ENCODE measurements at places on chromosomes 4 and X.
A peak's percentile ranks its signal among the peaks of the same experiment; 100 is the strongest.

DNA sequence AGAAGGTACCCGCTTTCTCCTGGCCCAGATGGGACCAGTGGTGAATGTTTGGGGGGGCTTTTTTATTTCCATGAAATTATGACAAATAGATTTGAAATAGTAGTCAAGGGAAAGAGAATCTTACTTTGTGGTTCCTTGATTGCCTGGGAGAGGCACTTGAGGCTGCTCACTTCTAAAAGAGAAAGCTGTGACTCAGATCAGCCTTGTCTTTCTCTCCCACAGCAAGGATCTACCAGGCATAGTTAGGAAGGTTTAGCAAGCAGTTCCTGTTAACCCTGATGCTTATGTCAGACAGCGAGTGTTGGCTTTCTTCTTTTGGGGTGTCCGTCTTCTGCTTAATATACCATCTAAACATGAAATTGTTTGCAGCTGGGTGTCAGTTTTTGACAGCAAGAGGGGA is 114.5 kb downstream of the TSPAN7 start:
- DNase-seq: no peak

DNA sequence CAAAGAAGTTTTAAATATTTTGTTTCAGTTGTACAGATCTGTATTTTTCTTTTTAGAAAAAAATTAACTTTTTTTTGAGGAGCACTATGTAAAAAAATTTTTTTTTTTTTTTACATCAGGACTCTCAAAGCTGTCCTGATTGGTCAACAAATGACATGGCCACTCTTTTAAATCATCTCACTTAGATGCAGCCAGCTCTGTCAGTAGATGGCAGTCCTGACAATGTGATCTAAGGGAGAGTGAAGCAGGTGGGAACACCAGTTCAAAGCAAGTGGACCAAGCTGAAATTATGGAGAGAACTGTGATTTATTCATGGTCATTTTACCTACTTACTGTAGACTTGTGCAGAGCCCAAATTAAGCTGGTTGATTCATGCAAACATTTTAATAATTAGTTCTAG is 174.7 kb upstream of the GPRIN3 start:
- DNase-seq: peak; percentile 20

GRCh38 chr4:1183985-1184773 is 11.8 kb upstream of the SPON2 start:
- no peak for DNase-seq

DNA sequence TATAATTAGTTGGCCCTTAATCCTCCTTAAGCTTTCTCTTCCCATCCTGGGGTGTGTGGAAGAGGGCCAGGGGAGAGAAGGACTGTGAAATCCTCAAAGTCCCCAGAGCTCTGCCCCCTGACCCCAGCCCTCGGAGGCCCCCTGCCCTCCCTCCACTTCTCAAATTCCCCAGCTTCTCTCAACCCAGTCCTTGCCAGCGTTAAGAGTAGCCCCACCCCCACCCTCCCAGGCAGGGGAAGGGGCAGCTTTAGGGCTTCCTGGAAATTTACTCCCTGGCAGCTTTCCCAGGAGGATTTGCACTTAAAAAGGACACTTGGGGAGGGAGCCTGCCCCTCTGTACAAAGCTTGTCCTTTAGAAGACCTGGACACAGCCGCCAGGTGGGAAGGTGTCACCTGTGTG is 11.8 kb upstream of the CD40LG start:
- DNase-seq: peak; percentile 32

DNA sequence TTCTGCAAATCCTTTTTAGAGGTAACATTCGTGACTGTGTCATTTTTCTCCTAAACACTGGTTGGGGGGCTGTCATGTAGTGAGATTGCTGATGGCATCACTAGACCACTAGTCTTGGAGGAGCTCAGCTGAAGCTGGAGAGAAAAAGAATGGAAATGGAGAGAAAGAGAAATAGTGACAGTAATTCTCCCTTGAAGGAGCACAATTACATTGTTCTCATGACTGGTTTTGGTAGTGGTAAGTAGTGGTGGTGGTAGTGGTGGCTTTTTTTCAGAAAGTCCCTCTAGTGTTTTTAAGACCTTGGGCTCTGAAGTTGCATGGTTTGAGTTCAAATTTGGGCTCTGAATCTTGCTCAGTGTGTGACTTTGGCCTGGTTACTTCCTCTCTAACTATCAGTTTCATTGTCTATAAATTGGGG is 99.8 kb downstream of the LARP7 start:
- no peak for DNase-seq

DNA sequence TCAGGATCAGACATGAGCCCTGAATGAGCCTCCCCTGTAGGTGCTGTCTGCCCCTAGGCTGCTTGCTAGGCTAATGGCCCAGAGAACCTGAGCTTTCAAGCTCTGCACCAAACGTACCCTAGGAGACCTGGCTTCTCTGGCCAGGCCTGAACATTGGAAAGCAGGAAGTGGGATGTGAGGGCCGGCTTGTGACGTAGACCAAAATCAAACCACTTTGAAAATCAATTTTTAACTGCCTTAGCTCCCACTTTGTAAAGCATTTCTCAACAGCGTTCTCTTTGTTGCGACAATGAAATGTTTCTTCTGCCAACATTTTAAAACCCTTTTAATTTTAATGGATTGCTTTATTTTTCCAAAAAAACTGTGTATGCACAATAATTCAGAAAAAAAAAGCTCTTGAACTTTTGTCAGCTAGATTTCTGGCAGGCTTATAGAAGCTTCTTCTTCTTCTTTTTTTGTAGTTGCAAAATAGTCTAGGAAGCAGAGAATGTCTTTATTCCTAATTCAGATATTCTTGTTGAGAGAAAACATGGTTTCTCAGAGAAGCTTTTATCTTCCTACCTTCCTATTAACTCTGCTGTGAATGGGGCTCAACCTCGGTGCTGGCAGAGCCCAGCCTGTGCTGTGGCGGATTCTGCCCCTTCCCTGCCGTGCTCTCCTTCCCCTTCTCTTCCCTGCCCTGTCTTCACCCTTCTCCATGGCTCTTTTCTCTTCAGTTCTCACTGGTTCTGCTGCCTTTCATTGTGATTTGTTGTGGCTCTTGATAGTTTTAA is 145.2 kb upstream of the SFRP2 start:
- no peak for DNase-seq

DNA sequence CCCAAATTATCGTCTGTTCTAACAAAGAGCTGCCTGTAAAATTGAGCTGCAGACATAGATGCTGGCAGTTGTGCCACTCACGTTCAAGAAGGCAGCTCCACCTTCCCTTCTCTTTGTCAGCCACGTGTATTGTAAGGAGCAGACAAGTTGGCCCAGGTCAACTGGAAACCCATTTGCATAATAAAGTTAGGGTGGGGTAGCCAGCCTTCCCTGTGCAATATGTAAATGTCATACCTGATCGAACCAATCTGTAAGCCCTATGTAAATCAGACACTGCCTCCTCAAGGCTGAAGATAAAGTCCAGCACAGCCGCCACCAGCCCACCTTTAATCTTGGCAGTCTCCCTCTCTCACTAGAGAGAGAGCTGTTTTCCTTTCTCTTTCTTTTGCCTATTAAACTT is 117.2 kb downstream of the TMEM144 start:
- DNase-seq: peak; percentile 3

GRCh38 chr4:52718123-52718522 is 33.1 kb downstream of the ERVMER34-1 start:
- DNase-seq: no peak

GRCh38 chr4:86443495-86443894 is 83.6 kb upstream of the MAPK10 start:
- no peak for DNase-seq

DNA sequence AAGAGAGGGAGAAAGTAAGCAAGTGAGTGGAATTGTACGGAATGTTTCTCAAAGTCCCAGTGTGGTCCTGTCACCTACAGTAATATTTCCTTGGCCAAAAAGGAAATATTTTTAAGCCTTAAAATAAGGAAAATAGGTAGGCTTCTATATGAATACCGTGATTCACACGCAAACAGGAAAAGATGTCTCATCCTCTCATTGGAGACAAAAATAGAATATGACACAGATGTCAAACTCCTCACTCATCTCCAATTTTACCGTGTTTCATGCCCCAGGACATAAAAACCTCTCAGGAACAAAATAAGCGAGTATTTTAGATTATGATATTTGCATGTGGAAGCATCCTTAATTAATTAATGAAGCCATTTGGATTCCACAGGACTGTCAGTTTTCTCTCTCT is 1269.5 kb downstream of the RAPGEF2 start:
- DNase-seq: no peak

- DNase-seq: no peak
Observed at GRCh38 chr4:143458966-143459365, 54.5 kb upstream of the SMARCA5 start.

GRCh38 chrX:116272322-116272721 is 101.8 kb downstream of the AGTR2 start:
- peak; percentile 1 for DNase-seq

- no peak for DNase-seq
Observed at GRCh38 chr4:33427676-33428075, 2707.5 kb downstream of the PCDH7 start.

DNA sequence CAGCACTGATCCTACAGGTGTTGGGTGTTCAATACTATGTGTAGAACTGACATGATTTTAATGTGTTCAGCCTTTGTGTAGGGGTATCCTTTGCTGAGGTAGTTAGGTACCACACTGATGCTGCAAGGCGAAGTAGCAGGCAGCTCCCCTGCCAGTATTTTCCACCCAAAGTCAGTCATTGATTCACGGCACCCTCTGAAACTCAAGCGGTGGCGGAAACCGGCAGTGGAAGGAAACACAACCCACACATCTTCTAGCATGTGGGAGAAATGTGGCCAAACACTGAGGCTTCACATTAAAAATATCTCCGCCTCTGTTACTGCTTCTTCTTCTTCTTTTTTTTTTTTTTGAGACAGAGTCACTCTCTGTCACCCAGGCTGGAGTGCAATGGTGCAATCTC is 126.3 kb downstream of the AASDH start:
- DNase-seq: no peak

GRCh38 chr4:176549161-176549865 is 229.5 kb downstream of the SPCS3 start:
- no peak for DNase-seq

- no peak for DNase-seq
Observed at GRCh38 chrX:3257471-3257870, 89.0 kb downstream of the MXRA5 start.

DNA sequence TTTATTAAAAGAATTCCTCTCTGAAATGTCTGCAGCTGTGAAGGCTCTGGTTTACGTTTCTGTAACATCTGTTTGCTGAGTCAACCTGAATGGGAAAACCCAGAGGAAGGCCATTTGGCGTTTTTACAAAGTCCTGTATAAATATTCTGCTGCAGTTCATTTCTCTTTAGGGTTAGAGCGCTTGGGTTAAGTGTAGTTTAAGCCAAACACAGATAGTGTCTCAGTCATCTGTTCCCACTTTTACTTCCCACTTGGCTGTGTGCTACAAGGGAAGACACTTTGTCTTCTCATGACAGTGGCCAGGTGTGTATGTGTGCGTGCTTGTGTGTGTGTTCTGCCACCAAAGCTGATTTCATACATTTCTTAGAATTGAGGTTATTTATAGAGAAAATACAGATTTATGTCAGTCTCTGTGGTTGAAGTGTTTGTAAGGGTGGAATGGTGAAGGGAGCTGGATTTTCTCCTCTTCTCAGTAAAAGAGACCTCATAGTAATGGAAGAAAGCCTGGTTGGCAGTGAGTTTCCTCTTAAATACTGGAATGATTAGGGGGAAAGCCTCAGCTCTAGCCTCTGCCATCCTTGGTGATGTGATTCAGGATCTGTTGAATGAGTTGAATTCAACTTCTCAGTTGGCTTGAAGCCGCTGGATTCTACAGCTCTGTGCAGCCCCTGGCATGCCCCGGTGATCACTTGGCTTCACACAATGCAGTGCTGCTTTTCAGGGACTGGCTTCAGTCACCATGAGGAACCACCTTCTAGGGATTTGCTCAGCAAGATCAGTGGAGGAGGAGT is 50.6 kb downstream of the JADE1 start:
- DNase-seq: no peak

DNA sequence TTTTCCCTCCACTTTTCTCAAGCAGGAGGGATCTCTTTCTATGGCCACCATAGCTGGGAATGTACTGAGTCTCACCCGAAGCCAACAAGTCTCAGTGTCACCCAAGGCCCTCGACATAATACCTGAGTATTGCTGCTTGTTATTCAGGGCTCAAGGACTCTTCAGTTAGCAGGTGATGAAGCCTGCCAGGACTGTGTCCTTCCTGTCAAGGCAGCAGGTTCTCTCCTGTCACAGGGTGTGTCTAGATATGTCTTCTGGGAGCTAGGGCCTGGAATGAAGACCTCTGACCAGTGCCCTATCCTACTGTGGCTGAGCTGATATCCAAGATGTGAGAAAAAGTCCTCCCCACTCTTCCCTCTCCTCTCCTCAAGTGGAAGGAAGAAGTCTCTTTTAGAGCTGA is 391.0 kb upstream of the DIPK2B start:
- DNase-seq: no peak

- DNase-seq: no peak
Observed at GRCh38 chr4:175953960-175954521, 111.6 kb upstream of the WDR17 start.

DNA sequence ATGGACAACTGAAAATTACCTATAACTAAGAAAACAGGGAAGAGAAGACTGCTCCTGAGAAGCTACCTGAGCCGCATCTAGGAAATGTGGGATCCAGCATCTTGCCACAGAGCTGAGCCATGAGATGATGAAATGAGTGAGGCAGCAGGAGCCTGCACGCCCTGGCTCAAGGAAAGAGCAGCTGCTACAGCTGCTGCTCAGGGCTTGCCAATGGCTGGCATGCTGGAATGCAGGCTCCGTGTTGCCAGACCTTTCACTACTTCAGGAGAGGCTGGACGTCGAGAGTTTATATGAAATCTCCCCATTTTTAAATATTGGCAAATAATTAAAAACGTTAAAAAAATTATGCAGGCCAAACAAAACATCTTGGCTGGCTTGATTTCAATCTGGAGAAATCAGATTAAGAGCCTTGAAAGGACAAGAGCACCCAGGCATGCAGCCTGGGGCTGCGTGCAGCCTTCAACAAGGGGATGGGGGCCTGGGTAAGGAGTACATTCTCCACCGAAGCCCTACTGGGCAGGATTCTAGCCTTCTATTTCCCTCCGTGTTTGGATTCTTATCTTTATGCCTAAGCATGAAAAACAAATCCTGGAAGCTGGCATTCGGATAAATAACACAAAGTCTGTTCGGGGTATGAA is 227.6 kb downstream of the NR3C2 start:
- no peak for DNase-seq

DNA sequence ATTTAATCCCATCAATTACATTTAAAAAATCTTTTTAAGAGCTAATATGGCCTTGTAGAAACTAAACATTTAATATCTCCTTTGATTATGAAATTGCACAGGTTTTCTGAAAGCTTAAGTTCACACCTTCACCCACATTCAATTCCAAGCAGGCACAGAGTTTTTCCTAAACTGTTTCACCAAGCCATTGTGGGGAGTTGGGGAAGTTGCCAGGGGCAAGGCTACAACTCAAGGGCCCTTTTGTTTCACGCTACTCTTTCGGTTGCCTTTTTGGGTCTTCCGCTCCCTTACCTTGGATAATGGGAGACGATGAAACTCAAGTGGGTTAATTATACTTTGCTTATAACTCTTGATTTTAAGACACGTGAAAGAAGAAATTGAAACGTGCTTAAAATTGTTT is 33.3 kb downstream of the APBB2 start:
- DNase-seq: no peak

Data from NT2/D1 (cell line).